Stimulated activated CD8-positive, alpha-beta memory T cell treated with anti-CD3 and anti-CD28 coated beads, Interleukin-4, amount 100 ng/mL, for 4 hours (primary cell): ENCODE measurements at places on chromosomes 5 and 9.

GRCh38 chr5:132500931-132501628 is 10.5 kb upstream of the IRF1 start:
- DNase-seq: no peak

GRCh38 chr5:14757850-14758249 is 93.3 kb downstream of the OTULIN start:
- DNase-seq: no peak

DNA sequence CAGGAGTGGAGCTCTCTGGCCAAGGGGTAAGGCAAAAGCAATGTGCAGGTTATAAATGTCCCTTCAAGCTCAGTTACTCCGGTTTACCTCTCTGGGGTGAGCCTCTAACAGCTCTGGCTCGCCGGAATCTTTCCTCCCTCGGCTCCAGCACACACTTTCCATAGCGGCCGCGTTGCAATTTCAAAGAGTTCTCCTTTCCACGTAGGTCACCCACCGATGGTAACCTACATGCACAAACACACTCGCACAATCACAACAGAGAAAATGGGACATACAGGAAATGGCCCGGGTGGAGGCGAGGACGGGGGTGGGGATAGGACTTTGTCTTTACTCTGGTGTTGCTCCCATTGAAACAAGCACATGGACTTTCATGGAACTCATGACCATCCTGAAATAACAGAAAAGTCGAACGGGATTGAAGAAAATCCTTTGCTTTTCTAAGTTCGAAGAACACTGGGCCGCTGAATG is 1.2 kb downstream of the LHFPL2 start:
- no peak for DNase-seq

- no peak for DNase-seq
Measured at GRCh38 chr5:93580927-93581445, at the start of gene NR2F1-AS1. Gene NR2F1-AS1 (minus strand): TSS chr5:93581219.

DNA sequence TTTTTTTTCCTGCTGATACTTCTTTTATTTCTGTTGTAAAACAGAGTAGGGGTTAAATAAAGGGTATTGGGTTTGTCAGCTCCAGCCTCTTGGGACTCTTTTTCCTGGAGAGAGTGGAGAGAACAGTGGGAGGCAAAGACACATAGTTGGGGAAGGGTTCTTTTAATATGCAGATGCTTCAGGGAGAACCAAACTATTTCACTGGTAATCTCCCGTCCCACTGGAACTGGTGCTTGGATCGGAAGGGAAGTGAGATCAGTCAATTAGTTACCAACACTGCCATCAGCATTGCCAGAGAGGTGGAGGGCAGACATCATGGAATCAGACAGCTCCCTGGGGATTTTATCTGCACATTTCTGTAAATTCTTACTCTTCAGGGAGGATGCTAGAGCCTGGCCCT is 47.6 kb upstream of the ELOVL7 start:
- DNase-seq: no peak

- no peak for DNase-seq
Measured at GRCh38 chr9:136108648-136109266, 9.9 kb downstream of the TMEM250 start.

DNA sequence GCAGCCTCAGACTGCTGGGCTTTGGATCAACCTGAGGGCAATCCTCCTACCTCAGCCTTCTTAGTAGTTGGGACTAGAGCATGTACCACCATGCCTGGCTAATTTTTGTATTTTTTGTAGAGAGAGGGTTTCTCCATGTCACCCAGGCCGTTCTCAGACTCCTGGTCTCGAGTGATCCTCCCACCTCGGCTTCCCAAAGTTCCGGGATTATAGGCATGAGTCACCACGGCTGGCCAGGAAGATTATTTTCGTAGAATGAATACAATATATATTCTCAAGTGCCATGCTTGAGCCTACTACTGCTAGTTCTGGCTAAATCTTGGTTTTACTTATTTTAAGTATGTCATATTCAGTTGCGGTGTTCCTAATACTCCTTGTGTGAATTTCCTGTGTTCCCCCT is 88.2 kb upstream of the CLINT1 start:
- DNase-seq: no peak

- DNase-seq: no peak
Measured at GRCh38 chr9:922731-923130, 53.7 kb upstream of the DMRT3 start.

GRCh38 chr5:178454303-178454702 is 135.9 kb downstream of the COL23A1 start:
- no peak for DNase-seq

DNA sequence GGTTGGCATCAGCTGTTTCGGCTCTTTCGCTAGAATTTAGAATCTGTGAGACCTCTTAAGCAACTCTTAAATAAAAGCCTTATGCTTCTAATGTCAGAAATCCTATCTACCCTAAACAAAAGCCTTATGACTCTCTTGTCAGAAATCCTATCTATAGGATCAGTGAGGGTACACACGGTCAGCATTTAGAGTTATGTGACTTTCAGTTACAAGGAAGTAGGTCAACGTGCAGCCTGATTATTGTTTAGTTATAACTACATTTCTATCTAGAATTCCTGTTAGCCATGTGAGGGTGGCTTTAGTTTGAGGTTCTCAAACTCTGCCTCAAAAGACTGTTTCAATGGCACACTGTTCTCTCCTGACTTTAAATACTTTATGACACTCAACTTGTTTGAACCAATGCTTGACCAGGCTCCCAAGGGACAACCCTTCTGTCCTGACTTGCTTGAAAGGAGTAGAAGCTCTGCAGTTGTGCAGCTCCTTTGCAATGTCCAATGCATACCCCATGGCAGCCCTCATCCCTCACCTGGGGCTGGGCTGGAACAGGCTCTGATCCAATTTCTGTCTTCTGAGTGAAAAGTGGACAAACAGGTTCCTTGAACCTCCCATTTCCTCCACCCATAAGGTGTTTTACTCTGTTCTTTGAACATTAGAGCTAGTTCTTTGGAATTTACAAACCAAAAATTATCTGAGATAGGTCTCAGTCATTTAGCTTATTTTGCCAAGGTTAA is 251.6 kb upstream of the PIK3R1 start:
- DNase-seq: no peak

DNA sequence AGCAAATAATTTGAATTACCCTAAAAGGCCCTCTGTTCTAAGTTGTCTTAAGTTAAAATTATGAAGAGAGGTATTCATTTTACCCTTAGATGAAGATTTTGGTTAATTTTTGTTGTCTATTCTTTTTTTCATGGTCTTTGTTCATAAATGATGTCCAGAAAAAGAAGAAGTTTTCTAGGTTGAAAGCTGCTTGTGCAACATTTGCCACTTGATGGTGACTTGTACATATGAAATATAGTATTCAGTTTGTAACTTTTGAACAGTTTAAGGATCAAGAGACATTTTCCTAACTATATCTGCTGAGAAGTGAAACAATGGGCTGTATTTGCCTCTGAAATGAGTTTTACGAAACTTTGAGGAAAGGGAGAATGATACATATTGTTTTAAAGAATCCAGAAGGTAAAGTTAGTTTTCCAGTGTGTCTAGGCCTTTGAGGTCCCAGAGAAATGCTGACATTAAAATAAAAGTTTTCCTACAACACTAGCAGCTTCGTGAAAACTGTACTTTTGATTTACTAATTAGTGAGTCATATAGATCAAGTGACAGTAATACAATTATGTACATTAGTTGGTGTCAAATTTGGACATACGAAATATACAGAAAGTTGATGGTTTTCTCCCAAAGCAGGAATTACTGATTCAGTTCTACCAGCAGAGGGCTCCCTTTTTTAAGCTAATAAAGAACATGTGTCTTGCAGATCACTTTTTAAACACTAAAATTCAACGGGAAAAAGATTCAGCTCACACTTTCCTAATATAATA is 70.5 kb downstream of the PIK3R1 start:
- no peak for DNase-seq

DNA sequence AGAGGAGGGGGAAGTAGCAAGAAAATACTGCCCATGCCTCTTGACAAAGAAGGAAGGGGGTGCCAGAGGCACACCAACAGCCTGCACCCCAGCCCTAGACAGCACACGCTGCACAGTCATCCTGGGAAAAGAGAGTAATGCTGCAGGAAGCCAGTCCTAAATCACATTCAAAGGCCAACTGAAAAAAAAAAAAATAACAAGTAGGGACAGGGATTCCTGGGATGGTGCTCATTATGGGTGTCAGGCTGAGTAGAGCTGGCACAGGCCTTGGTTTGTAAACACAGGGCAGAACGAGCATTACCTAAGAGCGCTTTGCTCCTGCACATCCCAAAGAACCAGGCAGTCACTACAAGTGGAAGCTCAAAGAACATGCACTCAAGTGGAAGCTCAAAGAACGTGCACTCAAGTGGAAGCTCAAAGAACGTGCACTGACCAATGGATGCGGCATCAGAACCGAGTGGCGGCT is 7.8 kb downstream of the RAPGEF1 start:
- DNase-seq: no peak

- no peak for DNase-seq
Measured at GRCh38 chr5:30197662-30198061, 995.8 kb upstream of the CDH6 start.
